Ovary (tissue), 10 donors: ENCODE measurements at places on chromosomes 3 and 15. TPM values are rescaled to one million over a fixed set of nuclear protein-coding genes. Genes with fewer than 3 reads are reported as not detected.

The ECE2 gene
- total RNA-seq, result not detected

DNA sequence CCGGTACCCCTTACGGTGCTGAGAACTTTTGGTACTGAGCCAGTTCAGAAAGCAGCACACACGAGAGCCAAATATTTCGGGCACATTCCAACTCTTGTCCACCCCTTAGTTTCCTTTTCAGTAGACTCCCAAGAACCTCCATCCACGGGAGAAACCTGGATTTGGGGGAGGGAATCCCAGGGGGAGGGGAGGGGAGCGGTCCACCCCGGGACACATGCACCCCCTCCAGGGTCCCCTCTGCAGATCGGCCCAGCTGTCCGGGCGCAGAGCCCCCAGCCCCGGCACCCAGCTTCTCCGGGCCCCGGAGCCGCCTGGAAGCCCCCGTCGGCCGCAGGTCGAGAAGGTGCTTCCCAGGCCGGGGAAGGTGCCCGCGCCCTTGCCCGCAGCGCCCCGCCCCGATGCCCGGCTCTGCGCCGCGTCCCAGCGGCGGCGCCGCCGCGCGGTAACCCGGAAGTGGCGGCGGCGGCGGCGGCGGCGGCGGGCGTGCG lies 455 bp upstream of the ABHD17C start:
- peak; percentile 36 for DNase-seq

DNA sequence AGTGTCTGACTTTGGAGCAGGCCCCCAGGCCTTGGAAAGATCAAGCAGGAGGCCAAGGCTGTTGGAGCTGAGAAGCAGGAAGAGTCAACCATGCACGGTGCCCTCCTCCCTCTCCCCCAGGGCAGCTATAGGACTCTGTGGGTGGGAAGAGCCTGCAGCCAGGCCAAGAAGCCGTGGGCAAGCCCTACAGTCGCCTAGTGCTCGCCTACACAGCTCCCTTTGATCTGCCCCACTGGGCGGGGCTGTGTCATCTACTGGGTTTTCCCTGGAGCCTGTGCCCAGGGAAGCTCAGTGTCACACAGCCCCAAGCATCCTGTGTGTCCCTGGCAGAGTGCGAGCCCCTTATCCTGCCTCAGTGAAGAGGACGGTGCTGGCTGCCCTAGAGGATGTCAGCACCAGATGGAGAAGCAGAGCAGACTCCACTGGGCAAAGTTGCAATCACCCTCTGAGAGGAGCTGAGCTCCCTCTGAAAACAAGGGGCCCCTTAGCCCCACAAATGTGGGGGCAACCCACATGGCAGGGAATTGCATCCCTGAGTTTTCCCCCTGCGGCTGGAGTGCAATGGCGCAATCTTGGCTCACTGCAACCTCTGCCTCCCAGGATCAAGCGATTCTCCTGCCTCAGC lies 72.2 kb downstream of the KLF13 start:
- no peak for DNase-seq

The ROPN1 gene
- total RNA-seq, result not detected

DNA sequence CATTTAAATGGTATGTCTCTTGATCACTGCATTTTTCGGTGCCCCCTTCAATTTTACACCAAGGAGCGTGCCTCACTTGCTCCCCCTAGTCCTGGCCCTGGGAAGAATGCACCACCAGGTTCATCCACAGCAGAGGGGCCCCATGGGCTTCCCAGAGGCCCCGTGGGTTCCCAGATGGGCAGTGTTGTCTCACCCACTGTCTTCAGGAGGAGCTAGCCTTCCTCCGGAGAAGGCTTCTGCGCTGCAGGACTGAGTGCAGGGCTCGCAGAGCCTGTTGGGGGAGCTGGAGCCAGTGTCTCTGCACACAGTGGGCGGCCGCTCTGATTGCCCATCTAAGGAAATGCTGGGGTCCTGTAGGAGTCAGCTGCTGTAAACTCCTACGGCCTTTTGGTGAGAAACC lies 45.9 kb downstream of the POLR2M start:
- no peak for DNase-seq

- DNase-seq, result no peak
Observed at GRCh38 chr15:67070892-67071664, 5.7 kb downstream of the SMAD3 start.

DNA sequence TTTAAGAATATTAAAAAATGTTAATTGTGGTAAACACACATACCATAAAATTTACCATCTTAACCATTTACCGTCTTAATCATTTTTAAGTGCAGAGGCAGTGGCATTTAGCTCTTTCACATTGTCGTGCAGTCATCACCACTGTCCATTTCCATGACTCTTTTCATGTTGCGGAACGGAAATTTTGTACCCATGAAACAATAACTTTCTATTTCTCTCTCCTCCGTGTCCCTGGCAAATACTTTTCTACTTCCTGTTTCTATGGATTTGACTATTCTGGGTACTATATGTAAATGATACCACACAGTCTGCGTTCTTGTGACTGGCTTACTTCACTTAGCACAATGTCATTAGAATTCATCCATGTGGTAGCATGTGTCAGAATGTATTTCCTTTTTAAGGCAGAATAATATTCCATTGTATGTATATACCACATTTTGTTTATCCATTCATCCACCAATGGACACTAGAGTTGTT lies 27.9 kb downstream of the AKAP13 start:
- no peak for DNase-seq

- DNase-seq, result no peak
Observed at GRCh38 chr15:40937762-40938535, 8.8 kb downstream of the DLL4 start.

The SAXO2 gene
- 3.8 TPM for total RNA-seq

GRCh38 chr15:100096700-100097099 lies 245.1 kb downstream of the ADAMTS17 start:
- DNase-seq, result no peak

The GNAT1 gene
- not detected for total RNA-seq

DNA sequence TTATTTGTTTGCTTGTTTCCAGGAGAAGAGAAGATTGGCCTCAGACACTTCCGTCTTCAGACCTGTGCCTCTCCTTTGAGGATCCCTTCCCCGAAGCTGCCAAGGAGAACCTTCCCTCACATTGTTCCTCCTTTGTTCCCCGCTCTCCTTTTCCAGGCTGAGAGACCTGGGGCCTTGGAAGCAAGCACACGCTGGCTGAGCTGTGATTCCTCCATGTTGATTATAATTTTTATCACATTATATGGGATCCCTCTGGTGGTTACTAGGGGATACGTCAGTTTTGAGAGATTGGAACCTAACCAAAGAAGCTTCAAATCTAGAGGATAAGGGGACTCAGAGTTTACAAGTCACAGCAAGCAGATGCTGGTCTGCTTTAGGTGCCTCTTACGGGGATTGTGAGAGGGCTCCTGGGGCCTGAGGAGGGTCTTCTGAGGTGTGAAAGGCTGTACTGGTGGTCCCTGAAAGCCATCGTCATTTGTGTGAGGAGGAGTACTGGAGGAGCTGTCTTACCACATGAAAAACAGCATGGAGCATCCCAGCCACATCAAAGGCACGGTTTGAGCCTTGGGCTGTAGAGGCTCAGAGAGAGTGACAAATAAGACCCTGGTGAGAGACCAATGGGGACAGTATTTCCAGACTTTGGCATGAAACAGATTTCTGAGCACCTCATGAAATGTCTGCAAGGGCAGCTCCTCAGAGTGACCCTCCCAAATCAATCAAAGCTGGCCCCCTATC lies 760.1 kb upstream of the CFAP20DC start:
- no peak for DNase-seq

GRCh38 chr3:185046603-185047002 lies 106.3 kb downstream of the C3orf70 start:
- DNase-seq, result no peak

- DNase-seq, result no peak
Observed at GRCh38 chr3:5022187-5022965, 43.1 kb downstream of the BHLHE40 start.

DNA sequence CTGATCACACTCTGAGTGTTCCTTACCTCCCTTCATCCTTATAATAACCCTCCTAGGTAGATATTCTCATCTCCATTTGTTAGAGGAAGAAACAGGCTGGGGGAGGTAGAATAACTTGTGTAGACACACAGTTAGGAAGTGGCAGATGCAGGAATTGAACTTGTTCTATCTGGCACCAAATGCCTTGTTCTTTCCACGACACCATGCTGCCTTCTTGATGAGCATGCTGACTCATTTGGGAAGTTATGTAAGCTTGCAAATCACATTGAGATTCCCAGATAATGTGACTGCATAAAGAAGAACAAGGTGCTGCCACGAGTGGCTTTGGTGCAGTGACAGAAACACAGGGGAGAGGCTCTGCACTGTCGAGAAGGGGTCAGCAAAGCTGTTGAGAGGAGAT lies 27.5 kb upstream of the NDUFB4 start:
- DNase-seq, result no peak

- DNase-seq, result no peak
Observed at GRCh38 chr3:49462222-49462621, 7.8 kb upstream of the DAG1 start.

DNA sequence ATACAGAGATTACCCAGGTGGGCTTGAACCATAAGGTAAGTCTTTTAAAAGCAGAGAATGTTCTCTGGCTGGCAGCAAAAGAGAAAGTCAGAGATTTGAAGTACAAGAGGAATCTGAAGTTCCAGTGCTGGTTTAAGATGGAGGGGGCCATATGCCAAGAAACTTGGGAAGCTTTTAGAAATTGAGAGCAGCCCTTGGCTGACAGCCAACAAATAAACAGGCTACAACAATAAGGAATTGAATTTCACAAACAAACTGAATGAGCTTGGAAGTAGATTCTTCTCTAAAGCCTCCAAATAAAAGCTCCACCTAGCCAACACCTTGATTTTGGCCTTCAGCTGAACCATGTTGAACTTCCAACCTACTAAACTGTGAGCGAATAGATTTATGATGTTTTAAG lies 85.7 kb downstream of the TRIM42 start:
- no peak for DNase-seq

DNA sequence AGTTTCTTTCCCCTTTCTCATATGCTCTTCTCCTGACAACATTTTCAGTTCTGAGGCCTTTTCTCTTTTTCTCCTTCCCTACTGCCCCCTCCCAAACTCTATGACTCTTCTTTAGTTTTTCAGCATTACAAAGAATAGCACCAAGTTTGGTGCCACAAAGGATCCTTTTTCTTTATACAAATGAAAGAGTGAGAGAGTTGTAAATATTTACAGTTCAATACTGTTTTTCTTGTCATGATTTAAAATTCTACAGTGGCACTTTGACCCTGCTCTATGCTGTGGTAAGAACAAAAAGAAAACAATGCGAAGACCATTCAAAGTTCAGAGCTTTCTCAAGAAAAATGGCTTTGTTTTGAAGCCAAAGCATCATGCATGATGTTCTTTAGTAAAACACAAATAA lies 667.9 kb upstream of the SGO1 start:
- no peak for DNase-seq

DNA sequence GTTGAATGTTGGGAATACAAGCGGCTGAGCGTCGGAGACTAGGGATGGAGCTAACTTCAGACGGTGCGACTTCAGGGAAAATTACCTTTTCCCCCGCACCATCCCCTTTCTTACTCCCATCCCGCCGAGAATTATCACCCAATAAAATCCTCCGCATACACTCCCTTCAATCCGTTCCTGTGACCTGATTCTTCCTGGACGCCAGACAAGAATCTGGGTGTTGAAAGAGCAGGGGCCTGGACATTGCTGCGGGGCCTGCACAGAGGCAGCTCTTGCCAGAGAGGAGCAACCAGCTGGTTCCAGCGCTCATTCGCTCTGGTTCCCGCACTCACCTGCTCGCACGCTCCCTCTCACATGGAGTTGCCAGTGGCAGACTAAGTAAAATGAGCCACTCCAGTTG lies 241.9 kb downstream of the ALCAM start:
- no peak for DNase-seq

DNA sequence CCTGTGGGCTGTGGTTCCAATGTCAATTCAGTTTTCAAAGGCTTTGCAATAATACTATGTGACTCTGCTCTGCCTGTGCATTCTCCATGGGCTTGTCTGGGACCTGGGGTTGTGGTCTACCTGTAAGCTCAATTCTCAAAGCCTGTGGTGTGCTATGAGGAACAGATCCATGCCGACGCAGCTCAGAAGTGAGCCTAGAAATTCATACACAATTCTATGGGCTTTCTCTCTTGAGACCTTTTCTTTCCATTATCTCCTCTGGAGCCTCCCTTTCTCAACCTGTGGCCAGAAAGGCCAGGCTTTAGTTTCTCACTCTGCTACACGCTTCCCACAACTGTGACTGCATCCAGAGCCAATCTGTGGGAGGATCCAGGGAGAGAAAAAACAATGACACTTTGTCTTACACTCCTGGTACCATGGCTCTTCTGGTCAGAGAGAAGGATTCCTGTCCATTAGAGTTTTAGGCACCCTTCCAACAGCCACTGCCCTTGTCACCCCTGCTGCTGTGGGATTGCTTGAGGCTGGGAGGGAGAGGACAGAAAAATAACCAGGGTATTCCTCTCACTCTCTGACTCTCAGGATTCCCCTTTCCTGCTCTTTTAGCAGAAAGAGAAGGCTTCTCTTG lies 34.1 kb upstream of the KLF13 start:
- DNase-seq, result no peak
